Suppressor macrophage treated with lipopolysaccharide for 4 hours (primary cell): ENCODE measurements at places on chromosomes 16 and 17.

GRCh38 chr16:8172551-8172950, 417.8 kb downstream of the TMEM114 start:
- DNase-seq = no peak

DNA sequence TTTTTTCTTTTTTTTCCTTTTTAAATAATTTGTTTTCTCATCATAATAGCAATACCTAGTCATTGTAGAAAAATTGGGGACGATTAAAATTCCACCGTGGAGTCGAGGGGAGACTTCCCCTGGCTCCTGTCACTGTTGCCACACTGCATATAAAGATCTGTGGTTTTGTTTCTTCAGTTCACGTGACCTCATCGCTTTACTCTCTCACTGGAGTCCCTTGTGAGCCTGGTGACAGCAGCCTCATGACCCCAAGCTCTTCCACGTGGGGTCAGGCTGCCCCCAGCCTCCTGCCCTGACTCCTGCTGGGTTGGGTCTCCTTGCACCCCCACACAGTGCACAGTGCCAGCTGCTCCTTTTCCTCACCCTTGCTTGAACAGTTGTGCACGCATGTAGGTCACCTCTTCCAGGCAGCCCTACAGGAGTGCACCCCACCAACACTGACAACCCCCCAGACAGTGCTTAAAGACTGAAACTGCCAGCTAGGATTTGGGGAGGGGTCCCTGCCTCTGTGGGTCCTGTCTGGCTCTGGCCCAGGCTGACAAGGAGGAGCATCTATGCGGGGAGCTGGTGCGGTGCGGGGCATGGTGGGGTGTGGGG, 7.3 kb upstream of the METRNL start:
- peak; percentile 82 for DNase-seq

DNA sequence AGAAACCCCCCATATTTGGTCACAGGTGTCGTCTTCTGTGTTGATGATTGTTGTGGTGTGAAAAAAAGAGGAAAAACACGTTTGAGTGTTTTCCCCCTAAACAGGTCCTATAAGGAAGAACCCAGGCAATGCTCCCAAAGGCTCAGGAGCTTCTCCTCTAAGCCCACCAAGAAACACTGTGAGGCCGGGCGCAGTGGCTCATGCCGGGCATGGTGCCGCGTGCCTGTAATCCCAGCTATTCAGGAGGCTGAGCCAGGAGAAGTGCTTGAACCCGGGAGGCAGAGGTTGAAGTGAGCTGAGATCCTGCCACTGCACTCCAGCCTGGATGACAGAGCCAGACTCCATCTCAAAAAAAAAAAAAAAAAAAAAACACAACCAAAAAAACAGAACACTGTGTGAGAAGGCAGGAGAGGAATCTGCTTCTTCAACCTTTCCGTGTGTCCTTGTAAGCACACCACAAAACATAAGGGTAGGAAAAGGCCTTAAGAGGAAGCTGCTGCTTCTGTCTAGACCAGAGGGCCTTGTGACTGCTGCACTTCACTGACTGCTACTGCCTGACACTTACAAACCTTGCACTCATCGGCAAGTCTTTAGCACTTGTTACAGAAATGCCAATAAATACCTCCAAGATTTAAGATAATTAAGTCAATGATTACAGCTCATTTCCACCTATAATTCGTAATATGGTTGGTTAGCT, 9.3 kb downstream of the JPT1 start:
- peak; percentile 23 for DNase-seq

GRCh38 chr17:36837195-36837938, 99.9 kb upstream of the LHX1 start:
- no peak for DNase-seq

DNA sequence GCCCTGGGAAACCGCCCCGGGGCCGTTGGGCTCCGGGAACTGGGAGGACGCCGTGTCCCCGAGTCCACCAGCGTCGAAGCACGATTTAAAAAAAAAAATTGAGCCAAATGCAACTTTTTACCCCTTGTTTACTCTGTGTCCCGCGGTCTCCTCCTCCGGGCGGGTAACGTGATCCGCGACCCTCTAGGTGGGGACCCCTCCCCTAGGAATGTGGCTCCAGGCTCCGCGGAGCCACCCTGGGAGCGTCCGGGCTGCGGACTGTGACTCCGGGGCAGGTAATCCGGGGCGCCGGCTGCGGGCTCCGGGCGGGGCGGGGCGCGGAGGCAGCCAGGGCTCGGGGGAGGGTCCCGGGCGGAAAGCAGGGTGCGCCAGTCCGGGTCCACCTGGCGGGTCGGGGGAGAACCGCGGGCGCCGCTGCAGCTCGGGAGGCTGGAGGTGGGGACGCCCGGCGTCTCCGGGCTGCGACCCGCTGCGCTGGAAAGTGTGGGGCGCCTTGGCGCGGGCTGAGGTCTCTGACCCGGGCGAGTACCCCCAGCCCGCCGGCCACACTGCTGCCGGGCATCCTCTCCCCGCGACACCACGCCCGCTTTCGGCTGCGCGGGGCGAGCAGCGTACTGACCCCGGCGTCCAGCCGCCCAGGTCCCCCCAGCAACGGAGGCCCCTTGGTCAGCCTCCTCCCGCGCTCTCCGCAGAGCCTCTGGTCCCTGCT, 852 bp upstream of the HELZ start:
- no peak for DNase-seq
